Stimulated activated CD8-positive, alpha-beta memory T cell treated with anti-CD3 and anti-CD28 coated beads, Interleukin-4, amount 100 ng/mL, for 1 hour (primary cell): ENCODE measurements at places on chromosomes 7 and 10.

GRCh38 chr10:30619966-30620365 lies 9.6 kb downstream of the LYZL2 start:
- no peak for DNase-seq

DNA sequence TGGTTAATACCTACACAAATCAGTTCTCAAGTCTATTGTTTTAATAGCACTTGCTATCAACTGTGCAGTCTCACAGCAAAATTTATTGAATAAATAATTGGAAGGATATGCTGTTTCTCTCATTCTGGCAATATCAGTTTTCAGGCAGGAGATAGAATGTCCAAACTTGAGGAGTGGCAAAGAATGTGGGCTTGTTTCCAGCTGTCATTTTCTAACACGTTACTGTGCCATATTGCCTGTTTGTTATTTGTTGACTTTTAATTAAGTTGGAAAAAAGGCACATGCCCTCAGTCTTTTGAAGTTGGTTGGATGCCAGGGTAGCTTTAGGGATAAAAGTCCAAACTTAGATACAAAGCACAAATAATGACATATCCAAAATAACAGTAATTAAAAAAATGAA lies 52.2 kb downstream of the MAGI2 start:
- no peak for DNase-seq

- DNase-seq: no peak
Observed at GRCh38 chr10:121928528-121928884, 675 bp upstream of the ATE1 start.

GRCh38 chr10:48636231-48636630 lies 31.4 kb upstream of the ARHGAP22 start:
- DNase-seq: no peak

DNA sequence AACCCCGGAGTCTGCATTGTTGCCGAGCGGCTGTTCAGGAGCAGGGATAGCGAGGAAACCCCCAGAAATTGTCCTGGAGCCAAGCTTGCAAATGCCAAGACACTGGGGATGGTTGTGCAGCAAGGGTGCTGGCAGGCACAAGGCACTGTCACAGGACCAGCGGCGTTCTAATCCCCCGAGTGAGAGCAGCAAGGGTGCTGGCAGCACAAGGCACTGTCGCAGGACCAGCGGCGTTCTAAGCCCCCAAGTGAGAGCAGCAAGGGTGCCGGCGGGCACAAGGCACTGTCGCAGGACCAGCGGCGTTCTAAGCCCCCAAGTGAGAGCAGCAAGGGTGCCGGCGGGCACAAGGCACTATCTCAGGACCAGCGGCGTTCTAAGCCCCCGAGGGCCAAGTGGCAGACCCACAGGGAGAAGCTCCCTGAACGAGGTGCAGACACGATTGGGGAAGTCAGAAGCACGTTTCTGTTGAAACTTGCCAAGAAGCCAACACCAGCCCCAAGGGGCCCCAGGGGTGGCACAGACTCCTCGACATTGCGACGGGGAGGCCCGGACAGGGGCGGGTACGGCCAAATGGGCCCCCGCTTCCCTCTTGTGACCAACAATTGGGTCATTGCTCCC lies 40.4 kb upstream of the INPP5A start:
- DNase-seq: no peak

DNA sequence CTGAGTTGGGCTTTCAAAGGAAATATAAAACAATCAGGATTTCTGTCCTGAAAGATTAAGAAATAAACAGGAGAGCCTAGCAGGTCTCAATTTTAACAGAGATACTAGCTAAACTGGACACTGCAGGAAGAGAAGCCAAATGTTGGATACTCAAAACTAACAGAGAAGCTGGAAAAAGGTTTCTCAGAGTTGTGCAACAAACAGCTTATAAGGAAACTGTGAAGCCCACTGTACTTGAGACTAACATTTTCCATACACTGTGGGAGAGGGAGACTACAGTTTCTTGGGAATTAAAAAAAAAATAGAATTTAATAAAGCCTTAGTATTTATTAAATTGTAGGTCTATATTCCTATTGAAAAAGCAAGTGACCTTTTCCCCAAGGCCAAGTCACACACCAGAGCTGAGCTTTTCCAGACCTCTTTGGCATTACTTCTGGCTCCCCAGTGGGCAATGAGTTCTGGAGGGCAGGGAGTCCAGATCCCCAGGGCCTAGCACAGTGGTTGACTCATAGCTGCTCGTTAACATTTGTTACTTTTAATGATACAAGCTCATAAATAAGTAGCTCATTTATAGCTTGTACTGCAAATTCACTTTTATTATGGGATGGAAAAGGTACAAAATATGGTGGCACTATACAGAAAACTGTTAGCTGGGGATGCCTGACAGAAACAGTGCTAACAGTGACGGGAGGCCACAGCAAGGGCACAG lies 68.3 kb downstream of the MINDY3 start:
- no peak for DNase-seq

GRCh38 chr10:8006274-8006999 lies 48.1 kb upstream of the GATA3 start:
- no peak for DNase-seq

- DNase-seq: no peak
Observed at GRCh38 chr10:71489077-71489476, 92.4 kb downstream of the CDH23 start.

- no peak for DNase-seq
Observed at GRCh38 chr7:153193144-153193595, 433.6 kb downstream of the ACTR3B start.

DNA sequence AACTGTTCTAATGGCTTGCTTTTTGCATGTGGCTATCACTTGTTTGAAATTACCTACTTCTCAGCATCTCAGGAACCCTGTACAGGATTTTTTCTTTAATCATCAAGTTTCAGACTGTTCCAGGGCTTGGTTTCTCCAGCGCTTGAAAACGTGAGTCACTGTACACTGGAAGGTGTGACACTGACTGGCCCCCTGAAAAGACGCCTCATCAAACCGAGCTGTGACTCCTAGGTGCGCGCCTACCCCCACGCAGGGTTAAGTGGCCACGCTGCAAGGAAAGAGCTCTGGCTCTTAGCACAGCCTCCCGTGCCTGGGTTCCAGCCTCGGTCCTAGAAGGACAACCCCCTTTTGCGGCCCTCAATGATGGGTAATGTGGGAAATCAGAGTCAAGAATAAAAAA lies 81.0 kb downstream of the EBF3 start:
- no peak for DNase-seq

DNA sequence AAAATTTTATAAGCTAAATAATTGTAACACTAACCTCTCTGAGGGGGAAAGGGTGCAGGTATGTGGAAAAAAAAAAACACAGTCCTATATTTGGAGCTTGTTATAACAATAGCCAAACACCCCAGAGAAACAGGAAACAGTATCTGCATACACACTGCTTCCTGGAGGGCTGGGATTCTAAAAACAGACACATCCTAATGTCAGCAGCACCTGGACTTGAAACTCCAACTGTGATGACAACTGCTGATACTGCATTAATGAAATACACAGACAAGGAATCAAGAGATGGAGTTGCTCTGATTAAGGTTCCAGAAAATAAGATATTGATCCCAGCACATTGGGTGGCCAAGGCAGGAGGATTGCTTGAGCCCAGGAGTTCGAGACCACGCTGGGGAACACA lies 9.3 kb downstream of the DAGLB start:
- no peak for DNase-seq

GRCh38 chr10:59538623-59539022 lies 171.0 kb downstream of the SLC16A9 start:
- DNase-seq: no peak
